Activated T-cell treated with anti-CD3 and anti-CD28 coated beads, Interleukin-2, amount 50 U/mL, for 24 hours (primary cell): ENCODE measurements at places on chromosomes 6 and 20.

GRCh38 chr6:25788305-25788922 lies 33.9 kb downstream of the SLC17A4 start:
- peak; percentile 44 for DNase-seq

DNA sequence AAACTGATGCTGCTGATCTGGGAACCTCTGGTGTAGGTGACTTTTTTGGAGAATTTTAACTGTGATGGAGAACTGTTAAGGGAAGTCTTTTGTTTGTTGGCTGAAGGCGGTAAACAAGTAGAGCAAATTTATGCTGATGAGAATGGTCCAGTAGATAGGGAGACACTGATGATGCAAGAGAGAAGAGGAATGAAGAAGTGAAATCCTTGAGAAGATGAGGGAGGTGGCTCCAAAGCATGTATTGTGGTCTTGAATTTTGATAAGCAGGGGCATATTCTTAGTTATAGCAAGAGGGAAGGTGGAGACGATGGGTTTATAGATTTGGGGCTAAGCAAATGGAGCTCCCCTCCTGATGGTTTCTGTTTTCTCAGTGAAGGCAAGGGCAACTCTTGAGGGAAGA lies 22.0 kb downstream of the MAPK14 start:
- no peak for DNase-seq

- no peak for DNase-seq
These were observed 276.0 kb upstream of the SGK1 start for GRCh38 chr6:134593887-134594286.

- no peak for DNase-seq
These were observed 30.1 kb downstream of the ELMO2 start for GRCh38 chr20:46376196-46376785.

DNA sequence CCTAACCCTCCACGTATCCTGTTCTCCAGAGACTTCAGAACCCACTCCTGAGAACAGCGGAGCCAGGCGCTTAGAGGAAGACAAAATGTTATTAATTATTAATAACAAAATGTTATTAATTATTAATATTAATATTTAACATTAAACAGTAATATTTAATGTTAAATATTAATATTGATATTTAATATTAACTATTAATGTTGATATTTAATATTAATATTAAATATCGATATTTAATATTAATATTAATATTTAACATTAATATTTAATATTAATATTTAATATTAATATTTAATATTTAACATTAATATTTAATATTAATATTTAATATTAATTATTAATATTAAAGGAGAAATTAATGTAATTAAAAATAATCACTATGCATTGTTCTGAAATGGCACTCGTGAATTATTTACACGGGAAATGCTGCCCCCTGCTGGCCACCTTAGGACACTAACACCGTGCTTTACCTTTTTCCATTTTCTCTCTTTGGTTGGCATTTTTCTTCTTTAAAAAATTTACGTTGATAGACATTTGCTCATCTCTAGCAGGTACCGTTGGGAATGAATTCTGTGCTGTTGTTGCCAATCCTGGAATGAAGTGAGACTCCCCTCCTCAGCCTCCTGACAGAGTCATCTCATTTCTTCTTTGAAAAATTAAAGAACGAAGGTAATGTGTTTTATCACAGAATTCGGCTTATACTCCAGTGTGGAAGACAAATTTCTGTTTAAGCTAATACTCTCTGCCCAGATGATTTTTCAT lies 7.5 kb upstream of the GGTLC1 start:
- peak; percentile 68 for DNase-seq

- no peak for DNase-seq
These were observed 683 bp upstream of the GCNT2 start for GRCh38 chr6:10520468-10520867.

DNA sequence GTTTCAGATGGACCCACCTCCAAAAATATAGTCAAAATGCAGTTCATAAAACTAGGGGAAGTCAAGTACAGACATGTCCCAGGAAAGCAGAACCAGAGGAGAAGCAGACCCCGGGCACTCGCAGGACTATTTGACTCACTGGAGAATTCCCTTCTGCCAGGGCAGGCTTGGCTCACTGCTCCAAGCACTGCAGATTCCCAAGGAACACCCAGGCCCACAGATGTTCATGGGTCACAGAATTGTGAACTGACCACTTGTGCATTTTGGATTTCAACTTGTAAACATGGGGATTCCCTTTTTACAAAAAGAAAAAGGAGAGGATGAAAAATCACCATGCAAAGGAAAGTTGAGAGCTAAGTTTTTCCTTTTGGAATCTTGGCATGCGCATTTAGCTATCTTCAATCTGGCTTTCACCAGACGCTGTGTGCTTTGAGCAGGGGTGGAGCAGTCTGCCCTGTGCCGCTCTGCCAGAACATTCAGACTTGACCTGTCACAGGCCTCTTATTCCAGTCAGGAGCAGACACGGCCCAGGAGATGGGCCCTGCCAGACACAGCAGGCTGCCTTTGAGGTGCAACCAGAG lies 237.5 kb upstream of the TAB2 start:
- DNase-seq = no peak

GRCh38 chr6:137416376-137417109 lies 77.7 kb downstream of the OLIG3 start:
- no peak for DNase-seq

GRCh38 chr6:155132617-155133016 lies 131.2 kb upstream of the CLDN20 start:
- DNase-seq = no peak

- DNase-seq = no peak
These were observed 594 bp downstream of the ARFGEF3 start for GRCh38 chr6:138162111-138162954.

- DNase-seq = no peak
These were observed 8.9 kb downstream of the SIRPA start for GRCh38 chr20:1904135-1904534.

DNA sequence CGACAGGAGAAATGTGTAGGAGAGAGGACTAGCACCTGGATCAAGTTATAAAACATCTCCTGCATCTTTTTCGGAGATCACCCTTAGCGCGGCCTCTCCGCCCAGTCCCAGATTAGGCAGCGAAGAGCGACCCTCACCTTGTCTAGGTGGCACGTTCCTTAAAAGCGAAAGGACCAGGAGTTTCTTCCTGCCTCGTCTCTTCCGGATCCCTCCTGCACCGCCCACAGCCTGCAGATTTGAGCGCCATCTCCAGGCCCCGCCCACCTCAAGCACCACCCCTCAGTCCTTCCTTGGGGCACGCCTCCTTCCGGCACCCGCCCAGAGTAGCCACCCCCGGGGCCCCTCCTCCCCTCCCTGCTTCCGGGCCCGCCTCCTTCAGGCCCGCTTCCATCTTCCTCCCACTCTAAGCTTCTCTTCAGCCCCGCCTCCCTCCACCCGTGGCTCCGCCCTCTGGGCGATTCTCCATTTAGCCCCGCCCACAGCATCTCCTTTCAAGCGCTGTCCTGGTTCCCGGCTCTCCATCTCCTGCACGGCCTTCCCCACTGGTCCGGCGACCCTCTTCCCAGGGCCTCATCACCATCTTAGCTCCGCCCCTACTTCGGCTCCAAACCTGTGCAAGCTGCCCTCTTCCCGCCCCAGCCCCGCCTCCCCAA lies 662 bp upstream of the RALY start:
- peak; percentile 100 for DNase-seq

- DNase-seq = no peak
These were observed 10.6 kb upstream of the SAMD3 start for GRCh38 chr6:130233330-130233729.
